ENCODE measurements at places on chromosomes 3 and 15.

DNA sequence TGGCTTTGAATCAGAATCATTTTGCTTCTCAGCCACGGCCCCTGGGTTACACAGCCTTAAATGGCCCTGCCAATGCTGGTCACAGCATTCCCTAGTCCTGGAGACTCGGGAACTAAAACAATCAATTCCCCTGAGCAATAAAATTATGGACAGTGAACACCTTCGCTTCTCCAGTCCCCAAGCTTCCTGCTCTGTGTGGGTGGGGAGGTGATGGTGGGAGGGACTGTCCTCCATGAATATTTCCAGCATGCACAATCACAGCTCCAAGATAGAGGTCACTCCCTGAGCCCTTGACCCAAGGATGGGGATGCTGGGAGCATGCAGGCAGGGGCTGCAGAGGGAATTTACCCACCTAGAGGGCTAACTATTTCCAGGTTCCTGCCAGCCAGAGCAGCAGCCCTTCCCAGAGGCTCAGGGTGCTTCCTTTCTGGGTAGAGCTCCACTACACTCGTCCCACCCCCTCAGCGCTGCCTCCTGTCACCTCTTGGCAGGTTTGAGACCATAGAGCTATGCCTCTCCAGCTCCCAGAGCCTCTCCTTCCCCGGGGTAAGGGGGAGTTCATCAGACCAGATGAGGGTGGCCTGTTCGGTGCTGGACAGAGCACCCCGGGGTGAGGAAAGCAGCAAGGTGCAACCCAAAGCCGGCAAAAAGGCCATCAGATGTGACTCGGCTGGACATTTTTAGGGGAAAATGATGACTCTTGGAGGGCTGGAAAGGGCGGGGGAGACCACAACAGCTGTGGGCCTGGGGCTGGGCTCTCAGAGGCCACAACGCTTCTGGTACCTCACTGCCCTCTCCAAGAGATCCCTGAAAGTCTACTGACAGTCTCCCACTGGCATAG, 14.5 kb upstream of the CCDC33 start:
- DNase-seq = no peak

GRCh38 chr3:108300103-108300849, 3.9 kb downstream of the HHLA2 start:
- no peak for DNase-seq

- DNase-seq = no peak
Observed at GRCh38 chr15:31332020-31332680, 5.5 kb downstream of the KLF13 start.

DNA sequence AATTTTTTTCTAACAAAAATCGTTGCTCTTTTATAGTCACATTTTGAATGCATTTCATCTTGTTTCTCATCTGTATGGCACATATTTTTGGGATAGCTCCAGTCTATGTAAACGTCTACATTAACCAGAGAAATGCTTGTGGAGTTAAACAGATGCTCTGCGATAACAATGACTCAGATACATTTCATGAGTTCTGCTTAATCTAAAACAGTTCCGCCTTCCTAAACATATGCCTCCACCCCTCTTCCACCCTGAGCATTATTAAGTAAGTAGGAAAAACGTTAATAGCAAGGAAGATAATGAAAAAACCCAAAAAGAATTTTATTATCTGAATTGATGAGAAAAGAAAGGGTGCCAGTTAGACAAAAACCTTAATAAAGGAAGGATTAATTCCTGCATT, 396.1 kb downstream of the TUSC7 start:
- peak; percentile 81 for DNase-seq

DNA sequence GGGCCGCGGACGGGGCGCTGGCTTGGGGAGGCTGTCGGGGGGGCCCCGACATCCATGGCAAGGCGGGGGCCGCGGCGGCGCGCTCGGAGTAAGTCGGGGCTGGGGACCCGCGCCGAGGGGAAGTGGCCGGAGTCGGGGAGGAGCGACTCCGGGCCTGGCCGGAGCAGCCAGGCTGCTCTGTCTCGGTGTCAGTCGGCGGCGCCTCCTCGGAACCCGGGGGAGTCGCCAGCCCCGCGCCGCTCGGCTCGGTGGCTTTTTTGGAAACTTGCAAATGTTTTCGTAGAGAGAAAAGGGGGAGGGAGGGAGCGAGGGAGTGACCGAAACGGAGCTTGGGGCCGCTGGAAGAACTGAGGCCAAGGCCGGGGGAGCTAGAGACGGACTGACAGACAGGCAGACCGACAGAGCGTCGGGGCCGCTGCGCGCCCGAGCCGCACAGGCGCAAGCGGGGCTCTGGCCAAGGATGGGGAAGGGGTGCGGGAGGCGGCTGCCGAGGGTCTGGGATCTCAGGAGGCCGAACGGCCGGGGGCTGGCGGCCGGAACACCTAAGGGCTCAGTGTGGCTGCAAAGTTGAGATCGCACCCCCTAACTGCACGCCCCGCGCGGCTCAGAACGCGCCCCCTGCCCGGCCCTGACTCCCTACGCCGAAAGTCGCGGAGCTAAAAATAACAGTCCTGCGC, 5.0 kb downstream of the PTH1R start:
- no peak for DNase-seq

- no peak for DNase-seq
Observed at GRCh38 chr15:91331581-91331980, 231.5 kb downstream of the SV2B start.

DNA sequence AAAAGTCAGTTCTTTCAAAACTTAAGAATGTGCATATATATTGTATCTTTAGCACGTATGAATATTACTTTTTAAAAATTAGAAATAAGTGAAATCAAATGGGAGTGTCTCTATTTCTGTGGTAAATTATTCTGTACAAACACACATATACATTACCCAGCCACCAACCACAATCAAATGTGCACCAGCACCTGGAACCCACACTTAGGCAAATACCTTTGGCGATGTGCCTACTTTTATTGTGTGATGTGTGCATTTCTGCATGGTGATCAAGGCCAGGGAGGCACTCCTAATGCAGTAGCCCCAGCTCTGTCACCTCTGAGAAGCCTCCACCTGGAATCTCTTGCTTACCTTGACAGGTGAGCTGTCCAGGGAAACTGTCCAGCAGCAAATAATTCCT, 76.9 kb downstream of the PIK3R4 start:
- no peak for DNase-seq

All from fibroblast of skin of left biceps (primary cell).